ENCODE measurements at places on chromosomes 13 and 19.

DNA sequence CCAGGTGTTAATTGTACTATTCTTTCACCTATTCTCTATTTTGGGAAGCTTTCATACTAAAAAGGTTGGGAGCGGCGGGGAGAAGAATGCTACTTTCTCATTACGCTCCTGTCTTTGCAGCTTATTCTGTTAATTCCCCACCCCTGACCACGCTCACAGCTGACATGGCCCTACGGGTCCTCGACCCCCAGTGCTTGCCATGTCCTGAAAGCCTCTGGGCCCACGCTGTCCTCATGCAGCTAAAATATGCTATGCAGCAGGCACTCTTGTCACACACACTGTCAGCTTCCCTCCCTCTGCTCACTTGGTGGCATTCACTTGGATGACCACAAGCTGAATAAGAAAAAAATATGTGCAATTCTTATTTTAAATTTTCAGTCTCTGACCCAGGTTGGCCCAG is 126.3 kb downstream of the RNF17 start:
- DNase-seq, result no peak

DNA sequence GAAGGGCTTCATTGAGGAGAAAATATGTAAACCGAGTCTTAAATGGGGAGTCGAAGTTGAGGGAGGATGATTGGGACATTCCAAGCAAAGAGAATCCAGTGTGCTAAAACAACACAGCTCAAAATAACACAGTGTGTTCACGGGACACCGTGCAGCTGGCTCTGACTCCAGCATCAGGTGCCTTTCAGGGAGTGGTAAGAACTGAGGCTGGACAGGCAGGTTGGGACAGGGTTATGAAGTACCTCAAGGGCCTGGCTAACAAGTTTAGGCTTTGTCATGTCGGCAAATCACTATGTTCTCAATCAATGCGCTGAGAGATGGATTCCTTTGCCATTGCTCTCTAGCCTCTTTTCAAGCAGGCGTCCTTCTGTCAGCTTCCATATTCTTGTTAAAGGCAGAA is 27.5 kb upstream of the WDFY2 start:
- DNase-seq, result no peak

- DNase-seq, result no peak
Measured at GRCh38 chr13:39665763-39666162, 10.3 kb downstream of the COG6 start.

GRCh38 chr13:113936166-113936965 is 37.5 kb downstream of the C13orf46 start:
- DNase-seq, result no peak

- no peak for DNase-seq
Measured at GRCh38 chr19:28430214-28430613, 782.7 kb downstream of the UQCRFS1 start.

DNA sequence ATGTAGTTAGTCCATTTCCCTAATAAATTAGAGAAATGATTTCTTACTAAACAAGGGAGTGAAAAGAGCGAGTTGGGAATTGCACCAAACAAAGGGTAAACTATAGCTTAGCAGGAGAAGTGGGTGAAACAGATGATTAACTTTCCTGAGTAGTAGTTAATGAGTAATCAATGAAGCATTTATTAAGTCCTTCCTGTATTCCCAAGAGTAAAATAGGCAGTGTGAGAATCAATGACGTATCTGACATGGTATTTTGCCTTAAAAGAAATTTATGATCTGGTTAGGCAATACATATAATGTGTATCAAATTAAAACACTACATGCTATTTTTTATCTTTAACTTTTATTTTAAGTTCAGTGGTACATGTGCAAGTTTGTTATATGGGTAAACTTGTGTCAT is 142.8 kb downstream of the KLF5 start:
- DNase-seq, result no peak

- no peak for DNase-seq
Measured at GRCh38 chr13:113178896-113179167, 20.4 kb downstream of the PROZ start.

GRCh38 chr19:47839913-47840312 is 18.2 kb downstream of the CRX start:
- no peak for DNase-seq
